ENCODE measurements at places on chromosomes 7 and 10.

GRCh38 chr10:102988404-102989314 is 70.6 kb downstream of the CNNM2 start:
- DNase-seq: no peak

- no peak for DNase-seq
Observed at GRCh38 chr10:96124230-96125141, 5.6 kb upstream of the ZNF518A start.

DNA sequence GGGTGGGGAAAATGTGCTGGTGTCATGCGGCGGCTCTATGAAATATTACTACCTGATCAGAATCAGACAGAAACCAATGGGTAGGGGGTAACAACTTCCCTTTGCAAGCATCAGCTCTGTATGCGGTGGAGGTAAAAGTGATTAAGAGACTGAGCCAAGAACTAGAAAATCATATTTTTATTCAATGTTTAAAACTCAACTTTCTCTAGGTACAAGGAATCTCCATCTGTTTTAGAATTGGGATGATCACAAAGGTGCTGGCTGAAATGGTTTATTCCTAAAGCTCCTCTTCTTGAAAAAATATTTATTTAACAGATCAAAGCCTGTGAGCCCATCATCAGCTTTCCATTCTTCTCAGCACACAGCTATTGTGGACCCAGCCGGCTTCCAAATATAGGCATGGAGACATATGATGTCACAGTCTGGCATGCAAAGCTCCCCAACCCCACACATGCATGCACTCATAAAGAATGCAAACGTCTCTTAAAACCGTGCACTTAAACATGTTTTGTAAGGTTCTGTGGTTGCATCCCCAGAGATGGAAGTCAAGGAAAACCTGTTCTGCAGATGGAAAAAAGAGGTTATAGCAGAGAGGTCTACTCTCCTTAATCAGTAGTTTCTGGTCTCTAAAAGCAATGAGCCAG is 126.0 kb downstream of the SKIDA1 start:
- DNase-seq: no peak

- peak; percentile 21 for DNase-seq
Observed at GRCh38 chr10:49606981-49607535, 3.1 kb upstream of the SLC18A3 start.

GRCh38 chr10:58415757-58416156 is 30.5 kb downstream of the TFAM start:
- DNase-seq: no peak

DNA sequence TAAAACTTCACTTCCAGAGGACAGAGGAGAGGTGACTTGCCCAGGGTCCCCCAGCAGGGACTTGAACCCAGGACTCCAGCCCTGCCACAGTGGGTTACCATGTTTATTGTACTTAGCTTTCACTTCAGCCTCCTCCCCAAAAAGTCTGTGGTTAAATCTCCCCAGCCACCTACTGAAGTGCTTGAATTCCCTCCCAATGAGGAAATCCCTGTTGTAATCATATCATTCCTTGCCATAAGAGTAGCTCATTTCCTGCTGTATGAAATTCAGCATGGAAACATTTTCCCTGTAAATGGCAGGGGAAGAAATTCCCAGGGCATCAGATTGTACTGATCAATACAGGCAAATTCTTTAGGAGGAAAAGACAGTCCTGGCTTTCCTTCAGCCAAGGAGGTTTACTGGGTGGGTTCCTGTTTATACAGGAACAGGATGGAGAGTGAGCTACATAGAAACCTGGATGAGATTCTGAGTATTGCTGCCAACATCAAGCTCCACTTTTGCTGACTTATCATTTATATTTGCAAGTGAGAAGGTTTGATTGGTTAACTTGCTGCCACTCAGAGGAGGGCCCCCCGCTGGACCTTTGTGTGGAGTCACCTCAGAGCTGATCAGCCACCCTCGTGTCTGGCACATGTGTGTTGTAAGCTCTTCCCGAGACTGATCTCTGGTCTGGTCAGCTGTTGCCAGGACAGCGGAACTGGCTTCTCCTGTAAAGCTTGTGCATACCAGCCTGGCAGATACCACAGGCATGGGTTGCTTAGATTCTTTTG is 16.4 kb upstream of the PDZD8 start:
- DNase-seq: no peak

GRCh38 chr10:128463991-128464760 is 338.0 kb upstream of the MKI67 start:
- peak; percentile 20 for DNase-seq
